ENCODE measurements at places on chromosomes 7 and 10. TPM values are rescaled to one million over a fixed set of nuclear protein-coding genes. Genes with fewer than 3 reads are reported as not detected.

DNA sequence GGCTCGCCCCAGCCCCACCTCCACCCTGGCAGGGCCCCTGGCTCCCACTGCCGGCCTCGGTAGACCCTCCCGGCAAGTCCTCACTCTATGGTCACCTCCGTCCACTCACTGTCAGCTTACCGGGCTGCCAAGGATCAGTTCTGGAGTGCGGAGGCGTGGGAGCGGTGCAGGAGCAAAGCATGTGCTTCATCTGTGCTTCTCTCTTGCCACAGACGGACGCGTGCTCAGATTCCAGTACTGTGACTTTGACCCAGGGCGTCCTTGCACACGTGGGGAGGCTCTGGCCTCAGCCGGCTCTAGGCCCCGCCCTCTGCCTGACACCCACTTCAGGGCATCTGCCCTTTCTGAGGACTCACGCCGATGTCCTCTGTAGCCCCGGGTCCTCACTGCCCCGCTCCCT is 547.5 kb upstream of the FOXK1 start:
- DNase-seq, result no peak
- no peaks in the 10 kb centered on the region for H3K27me3 ChIP-seq
- H3K27ac ChIP-seq, result no peak overlapping the region
- no peak overlapping the region for H3K4me3 ChIP-seq

GRCh38 chr10:78717200-78717599 is 351.6 kb upstream of the ZMIZ1 start:
- H3K4me3 ChIP-seq, result no peak overlapping the region
- no peak overlapping the region for H3K27ac ChIP-seq
- no peak for DNase-seq
- no peaks in the 10 kb centered on the region for H3K4me1 ChIP-seq
- peaks cover 8% of the 10 kb centered on the region for H3K27me3 ChIP-seq
- H3K36me3 ChIP-seq, result no peaks in the 10 kb centered on the region

DNA sequence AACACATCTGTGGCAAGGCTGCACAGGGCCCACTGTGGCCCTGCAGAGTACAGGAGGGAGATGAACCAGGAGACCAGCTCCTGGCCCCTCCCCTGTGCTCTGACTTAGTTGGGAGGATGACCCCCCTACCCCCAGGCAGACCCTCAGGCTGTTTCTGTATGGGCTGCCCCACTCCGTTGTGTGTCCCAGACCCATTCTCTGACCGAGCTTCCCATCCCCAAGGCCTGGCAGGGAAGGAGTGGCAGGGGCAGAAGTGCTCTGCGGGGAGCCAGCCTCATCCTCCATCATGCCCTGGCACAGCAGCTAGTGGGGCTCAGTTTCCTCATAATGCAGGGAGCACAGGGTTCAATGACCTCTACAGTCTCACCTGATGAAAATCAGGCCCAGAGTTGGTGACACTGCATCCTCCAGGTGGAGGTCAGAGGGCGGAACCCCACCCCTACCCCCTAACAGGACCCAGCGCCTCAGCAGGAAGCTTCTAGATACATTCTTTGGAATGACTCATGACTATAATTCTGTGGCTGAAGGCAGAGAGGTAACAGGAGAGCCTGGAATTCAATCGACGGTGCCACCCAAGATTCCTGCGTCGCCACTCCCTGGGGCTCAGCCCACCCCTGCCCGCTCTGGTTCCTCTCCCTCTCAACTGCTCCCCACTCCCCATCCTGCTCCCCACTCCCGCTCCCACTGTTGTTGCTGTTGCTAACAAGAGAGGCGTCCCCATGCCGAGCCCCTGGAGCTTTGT is 18.2 kb downstream of the PODXL start:
- no peaks in the 10 kb centered on the region for H3K4me1 ChIP-seq
- H3K27ac ChIP-seq, result no peak overlapping the region
- H3K36me3 ChIP-seq, result no peaks in the 10 kb centered on the region
- H3K4me3 ChIP-seq, result no peak overlapping the region

- H3K4me1 ChIP-seq, result peaks cover 30% of the 10 kb centered on the region
- H3K36me3 ChIP-seq, result peaks cover 61% of the 10 kb centered on the region
- no peak overlapping the region for H3K4me3 ChIP-seq
- H3K27me3 ChIP-seq, result no peaks in the 10 kb centered on the region
These were observed 11.3 kb downstream of the MTG1 start for GRCh38 chr10:133405272-133405671.

ZNF117 gene
- total RNA-seq, result 7.7 TPM

DNA sequence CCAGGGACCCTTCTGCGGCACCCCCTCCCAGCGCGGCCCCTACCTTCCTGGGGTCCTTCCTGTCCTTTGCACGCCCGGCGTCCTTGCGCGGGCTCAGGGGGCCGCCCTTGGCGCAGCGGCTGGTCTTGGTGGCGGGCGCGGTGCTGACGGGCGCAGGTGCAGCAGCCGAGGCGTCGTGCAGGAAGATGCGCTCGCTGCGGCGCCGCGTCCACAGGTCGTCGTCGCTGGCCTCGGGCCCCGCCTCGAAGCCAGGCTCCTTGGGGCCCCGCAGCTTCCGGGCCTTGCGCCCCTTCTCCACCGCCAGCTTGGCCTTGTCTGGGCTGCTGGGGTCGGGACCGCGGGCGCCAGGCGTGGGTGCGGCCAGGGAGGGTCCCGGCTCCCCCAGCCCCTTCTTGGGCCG is 49.8 kb downstream of the SLC29A4 start:
- H3K36me3 ChIP-seq, result peaks cover 53% of the 10 kb centered on the region
- H3K4me1 ChIP-seq, result peaks cover 14% of the 10 kb centered on the region
- no peak overlapping the region for H3K4me3 ChIP-seq
- no peak overlapping the region for H3K27ac ChIP-seq
- peaks cover 2% of the 10 kb centered on the region for H3K27me3 ChIP-seq

DNA sequence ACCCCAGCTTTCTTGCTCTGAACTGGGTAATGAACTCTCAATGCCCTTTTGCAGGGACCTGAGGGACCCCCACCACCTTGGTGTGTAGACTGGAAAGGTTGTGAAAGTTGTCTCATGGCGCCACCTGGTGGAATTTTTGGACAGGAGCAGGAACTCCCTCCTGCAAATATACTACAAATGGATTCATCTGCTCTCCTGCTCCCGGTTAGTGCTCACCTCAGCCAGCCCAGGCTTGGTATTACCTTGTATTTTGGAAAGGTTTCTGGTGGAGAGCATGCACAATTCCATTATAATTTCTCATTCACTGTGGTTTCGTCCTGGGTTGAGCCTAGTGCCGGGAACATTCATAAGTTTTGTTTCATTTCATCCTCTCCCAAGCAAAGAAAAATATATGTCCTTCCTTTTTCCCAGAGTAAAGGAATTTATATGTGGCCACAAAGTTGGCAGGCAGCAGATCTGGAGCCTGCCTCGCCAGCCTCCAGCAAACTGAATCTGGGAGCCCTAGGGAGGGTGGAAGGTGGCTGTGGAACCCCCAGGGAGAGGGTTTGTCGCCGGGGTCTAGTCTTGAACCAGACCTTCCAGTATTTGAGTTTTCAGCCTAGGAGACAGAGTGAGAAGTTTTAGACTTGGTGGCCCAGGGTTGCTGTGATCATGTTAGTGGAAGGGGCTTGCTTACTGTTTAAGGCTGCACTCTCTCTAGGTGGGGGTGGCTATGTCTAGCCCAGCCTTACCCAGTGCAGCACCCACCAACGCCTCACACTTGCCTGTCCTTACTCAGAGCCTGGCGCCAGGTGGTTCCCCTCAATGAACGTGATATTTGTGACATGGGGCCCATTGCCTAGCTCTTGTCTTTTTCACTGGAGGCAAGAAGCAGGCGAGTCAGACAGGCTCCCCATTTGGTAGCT is 9.5 kb downstream of the FAM241B start:
- no peaks in the 10 kb centered on the region for H3K27me3 ChIP-seq
- H3K36me3 ChIP-seq, result no peaks in the 10 kb centered on the region
- DNase-seq, result peak; percentile 57
- H3K4me3 ChIP-seq, result no peak overlapping the region

CCL24 gene
- not detected for total RNA-seq

MEOX2 gene
- not detected for total RNA-seq

SPOCK2 gene
- total RNA-seq, result 371 TPM

DNA sequence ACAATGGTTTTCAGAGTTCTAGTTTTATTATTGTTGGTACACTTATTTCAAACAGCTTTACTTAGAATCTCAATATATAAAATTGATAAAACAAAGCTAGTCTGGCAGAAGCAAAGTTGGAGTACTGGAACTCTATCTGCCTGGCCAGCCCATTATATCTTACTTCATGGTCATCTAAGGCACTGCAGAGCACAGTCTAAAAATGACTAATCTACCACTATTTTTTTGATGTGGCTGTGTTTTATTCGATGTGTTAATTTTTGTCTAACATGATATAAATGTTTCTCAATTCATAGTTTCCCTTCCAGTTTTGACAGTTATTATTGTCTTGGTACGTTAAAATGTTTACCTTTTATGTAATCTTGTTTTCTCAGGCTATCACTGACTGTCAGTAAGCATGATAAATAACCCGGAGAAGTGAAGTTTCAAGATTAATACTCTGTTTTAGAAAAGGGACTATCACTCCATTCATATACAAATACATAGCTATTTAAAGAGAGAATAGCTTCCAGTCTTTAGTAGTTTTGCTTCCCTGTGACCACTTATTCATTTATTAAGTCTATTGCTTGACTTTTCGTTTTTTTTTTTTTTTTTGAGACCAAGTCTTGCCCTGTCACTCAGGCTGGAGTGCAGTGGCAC is 60.6 kb upstream of the CSTF2T start:
- DNase-seq, result no peak

DNA sequence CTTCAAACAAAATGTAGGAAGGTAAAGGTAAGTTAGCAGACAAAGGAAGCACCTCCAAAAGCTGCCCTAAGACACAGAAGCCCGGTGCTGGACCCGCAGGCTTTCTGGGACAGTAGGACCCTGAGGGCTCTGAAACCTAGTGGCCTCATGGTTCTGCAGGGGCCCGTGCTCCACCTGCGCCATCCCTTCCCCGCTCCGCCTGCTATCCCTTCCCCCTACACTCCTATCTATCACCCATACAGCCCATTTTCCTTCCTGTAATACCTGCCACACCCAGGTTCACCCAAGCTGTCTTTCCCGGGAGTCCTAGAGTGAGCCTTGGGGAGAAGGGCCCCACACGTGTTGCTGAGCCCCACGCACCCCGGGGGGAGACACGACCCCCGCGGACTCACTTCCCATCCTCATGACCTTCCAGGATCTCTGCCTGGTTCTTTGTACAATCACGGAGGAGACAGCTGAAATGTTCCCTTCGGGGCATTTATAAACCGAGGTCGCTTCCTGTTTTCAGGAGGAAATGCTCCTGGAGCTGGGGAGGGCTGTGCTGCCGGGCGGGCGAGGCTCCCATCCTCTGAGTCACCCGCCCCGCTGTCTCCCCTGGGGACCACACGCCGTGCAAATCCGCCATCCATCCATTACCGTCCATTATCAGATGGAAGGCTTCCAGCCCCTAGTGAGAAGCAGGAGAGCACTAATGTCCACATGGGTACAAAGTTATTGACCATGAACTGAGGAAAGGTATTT is 251.7 kb upstream of the PITRM1 start:
- no peak overlapping the region for H3K27ac ChIP-seq
- DNase-seq, result no peak
- H3K4me1 ChIP-seq, result peaks cover 34% of the 10 kb centered on the region
- H3K4me3 ChIP-seq, result peak overlapping the region; percentile 4
- no peaks in the 10 kb centered on the region for H3K36me3 ChIP-seq
- H3K27me3 ChIP-seq, result peaks cover 18% of the 10 kb centered on the region

CLDN3 gene
- total RNA-seq, result not detected

GRCh38 chr7:100411101-100411500 is 17.4 kb downstream of the ZCWPW1 start:
- H3K4me1 ChIP-seq, result peaks cover 14% of the 10 kb centered on the region
- H3K27me3 ChIP-seq, result peaks cover 2% of the 10 kb centered on the region
- no peak overlapping the region for H3K27ac ChIP-seq
- H3K4me3 ChIP-seq, result no peak overlapping the region
- no peaks in the 10 kb centered on the region for H3K36me3 ChIP-seq
- DNase-seq, result no peak

GIMAP8 gene
- 29.2 TPM for total RNA-seq

STEAP1B gene
- not detected for total RNA-seq

LRRC4 gene
- not detected for total RNA-seq

SLC26A5 gene
- 0.54 TPM for total RNA-seq

LRRD1 gene
- not detected for total RNA-seq

DNA sequence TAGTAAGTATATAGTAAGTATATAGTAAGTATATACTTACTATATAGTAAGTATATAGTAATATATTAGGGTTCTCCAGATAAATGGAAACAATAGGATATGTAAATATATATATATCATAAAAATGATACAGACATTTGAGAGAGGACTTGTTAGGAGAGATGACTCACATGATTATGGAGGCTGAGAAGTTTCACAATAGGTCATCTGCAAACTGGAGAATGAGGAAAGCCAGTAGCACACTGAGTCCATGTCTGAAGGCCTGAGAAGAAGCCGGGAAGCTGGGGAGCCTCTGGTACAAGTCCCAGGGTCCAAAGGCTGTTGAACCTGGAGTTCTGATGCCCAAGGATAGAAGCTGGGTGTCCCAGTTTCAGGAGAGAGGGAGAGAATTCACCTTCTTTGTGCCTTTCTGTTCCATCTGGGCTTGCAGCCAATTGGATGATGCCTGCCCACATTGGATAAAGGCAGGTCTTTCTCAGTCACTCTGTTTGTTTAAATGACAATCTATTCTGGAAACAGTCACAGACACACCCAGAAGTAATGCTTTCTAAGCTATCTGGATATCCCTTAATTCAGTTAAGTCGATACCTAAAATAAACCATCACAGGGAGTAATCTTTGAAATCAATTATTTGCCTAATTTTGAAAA is 205.5 kb upstream of the CDC14C start:
- H3K4me3 ChIP-seq, result no peak overlapping the region
- H3K27me3 ChIP-seq, result no peaks in the 10 kb centered on the region
- H3K36me3 ChIP-seq, result no peaks in the 10 kb centered on the region
- H3K27ac ChIP-seq, result no peak overlapping the region

DNA sequence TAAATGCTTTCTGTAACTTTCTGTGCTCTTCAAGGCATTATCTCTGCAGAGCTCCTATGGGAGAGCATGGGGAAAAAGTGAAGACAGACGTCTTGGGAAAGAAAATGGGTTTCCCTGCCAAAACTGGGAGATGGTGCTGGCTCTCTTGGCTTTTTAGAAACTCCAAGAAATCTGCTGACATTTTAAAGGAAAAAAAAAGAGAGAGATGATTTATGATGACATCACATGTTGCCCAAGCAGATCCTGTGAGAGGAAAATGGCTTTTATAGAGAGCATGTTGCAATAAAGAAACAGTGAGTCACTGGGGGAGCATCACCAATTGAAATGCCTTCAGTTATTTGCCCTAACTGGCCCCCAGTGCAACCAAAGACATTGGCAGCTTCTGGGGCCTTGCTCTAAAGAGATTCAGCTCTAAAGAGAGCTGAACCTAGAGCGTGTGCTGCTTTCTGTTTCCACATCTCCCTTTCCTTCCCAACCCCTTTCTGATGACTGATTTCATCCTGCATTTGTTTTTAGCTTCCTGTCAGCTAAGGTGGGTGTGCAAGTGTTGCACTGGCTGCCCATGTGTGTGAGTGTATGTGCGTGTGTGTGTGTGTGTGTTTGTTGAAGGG is 37.7 kb downstream of the LRMDA start:
- no peak overlapping the region for H3K27ac ChIP-seq
- H3K27me3 ChIP-seq, result no peaks in the 10 kb centered on the region
- H3K36me3 ChIP-seq, result no peaks in the 10 kb centered on the region
- H3K4me3 ChIP-seq, result no peak overlapping the region
- DNase-seq, result no peak

- no peak for DNase-seq
- H3K4me1 ChIP-seq, result peaks cover 6% of the 10 kb centered on the region
- no peak overlapping the region for H3K27ac ChIP-seq
- H3K36me3 ChIP-seq, result no peaks in the 10 kb centered on the region
- H3K4me3 ChIP-seq, result no peak overlapping the region
These were observed 349.9 kb downstream of the KCNMA1 start for GRCh38 chr10:77287647-77288120.

AKR1C1 gene
- 1.0 TPM for total RNA-seq
